ENCODE measurements at places on chromosomes 7 and 10. TPM values are rescaled to one million over a fixed set of nuclear protein-coding genes. Genes with fewer than 3 reads are reported as not detected.

PGAM2 gene
- total RNA-seq: 2.3 TPM

NEUROD6 gene
- not detected for total RNA-seq

DNA sequence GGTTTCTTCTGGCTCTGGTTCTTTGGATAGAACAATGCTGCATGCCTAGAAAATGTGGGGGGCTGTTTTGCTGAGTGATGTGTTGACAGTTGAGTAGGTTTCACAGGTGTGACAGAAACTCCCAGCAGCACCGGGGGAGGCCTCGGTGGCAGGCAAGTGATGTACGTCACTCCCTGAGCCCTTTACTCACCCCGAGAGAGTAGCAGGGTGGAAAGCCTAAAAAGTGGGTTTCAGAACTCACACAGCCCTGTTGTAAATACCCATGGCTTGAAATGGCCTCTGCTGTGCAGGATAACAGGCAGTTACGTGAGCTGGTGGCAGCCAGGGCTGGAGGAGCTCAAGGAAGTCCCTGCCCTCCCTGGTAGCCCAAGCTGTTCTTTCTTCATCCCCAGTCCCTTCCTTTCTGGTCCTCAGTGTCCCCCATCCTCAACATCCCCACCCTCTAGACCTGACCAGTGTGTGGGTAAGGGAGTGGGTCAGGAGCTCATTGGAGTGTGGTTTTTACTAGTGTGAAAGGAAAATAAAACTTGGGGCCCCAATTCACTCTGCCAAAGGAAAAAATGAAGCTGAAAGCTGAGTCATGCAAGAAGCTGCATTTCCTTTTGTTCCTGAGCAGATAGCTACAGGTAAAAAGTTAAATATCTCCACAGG, 258.1 kb downstream of the STK31 start:
- H3K36me3 ChIP-seq: no peaks in the 10 kb centered on the region
- H3K27me3 ChIP-seq: no peaks in the 10 kb centered on the region
- H3K27ac ChIP-seq: no peak overlapping the region
- H3K4me3 ChIP-seq: no peak overlapping the region
- H3K4me1 ChIP-seq: no peaks in the 10 kb centered on the region

FAM25A gene
- 593 TPM for total RNA-seq

GRCh38 chr10:93090619-93091018, 16.9 kb downstream of the CYP26A1 start:
- no peaks in the 10 kb centered on the region for H3K27me3 ChIP-seq
- H3K4me3 ChIP-seq: no peak overlapping the region
- H3K27ac ChIP-seq: no peak overlapping the region
- no peak for DNase-seq
- H3K4me1 ChIP-seq: no peaks in the 10 kb centered on the region
- H3K36me3 ChIP-seq: no peaks in the 10 kb centered on the region

GRCh38 chr7:96198047-96198636, 123.8 kb downstream of the SLC25A13 start:
- H3K27me3 ChIP-seq: no peaks in the 10 kb centered on the region
- no peaks in the 10 kb centered on the region for H3K4me1 ChIP-seq
- H3K27ac ChIP-seq: no peak overlapping the region
- H3K4me3 ChIP-seq: no peak overlapping the region

DNA sequence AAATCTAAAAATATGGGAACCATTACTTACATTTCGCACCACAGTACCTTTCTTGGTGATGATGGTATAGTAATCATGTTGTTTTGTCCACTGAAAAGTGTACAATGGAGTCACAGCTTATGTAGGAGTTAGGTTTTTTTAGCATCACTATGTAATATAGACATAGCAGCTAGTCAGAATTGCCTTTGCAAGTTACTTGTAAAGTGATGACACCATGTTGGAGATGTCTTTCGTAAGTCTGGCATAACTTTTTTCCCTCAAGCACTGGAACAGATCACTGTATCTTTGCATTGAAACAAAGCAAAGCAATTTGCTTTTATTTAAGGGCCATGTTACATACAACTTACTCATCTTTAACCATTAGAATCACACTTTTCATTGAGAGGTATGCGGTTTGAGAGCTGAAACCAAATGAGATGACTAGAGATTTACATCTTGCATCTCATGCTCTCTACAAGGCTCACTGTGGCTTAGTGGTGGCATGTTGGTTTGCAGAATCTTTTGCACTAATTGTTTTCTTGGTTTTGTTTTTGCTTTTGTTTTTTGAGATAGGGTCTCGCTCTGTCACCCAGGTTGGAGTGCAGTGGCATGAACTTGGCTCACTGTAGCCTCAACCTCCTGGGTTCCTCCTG, 18.3 kb downstream of the UBN2 start:
- H3K4me3 ChIP-seq: no peak overlapping the region
- no peaks in the 10 kb centered on the region for H3K4me1 ChIP-seq
- H3K36me3 ChIP-seq: peaks cover 48% of the 10 kb centered on the region
- H3K27me3 ChIP-seq: no peaks in the 10 kb centered on the region

ATOH7 gene
- not detected for total RNA-seq

- H3K4me3 ChIP-seq: no peak overlapping the region
- H3K27me3 ChIP-seq: no peaks in the 10 kb centered on the region
- H3K4me1 ChIP-seq: no peaks in the 10 kb centered on the region
- no peak for DNase-seq
Measured at GRCh38 chr7:43747328-43748105, 11.0 kb upstream of the BLVRA start.

DNA sequence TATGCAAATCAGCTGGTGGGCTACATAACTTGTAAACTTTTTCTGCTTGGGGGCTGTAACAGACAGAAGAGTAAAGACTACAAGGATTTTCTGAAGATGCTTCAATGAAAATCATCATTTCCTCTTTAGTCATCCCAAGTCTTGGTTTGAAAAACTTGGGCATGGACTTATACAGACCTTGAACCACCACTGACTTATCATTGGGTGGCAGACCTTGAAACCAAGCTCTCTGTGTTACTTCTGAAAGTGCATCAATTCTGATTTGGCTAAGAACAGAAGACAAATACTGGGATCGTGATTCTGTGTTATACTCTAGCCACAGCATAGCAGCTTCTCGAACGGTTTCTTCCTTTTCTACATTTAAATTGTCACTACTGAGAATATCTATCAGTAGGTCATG, 21.3 kb downstream of the KBTBD2 start:
- H3K4me1 ChIP-seq: peaks cover 4% of the 10 kb centered on the region
- peaks cover 54% of the 10 kb centered on the region for H3K36me3 ChIP-seq
- no peaks in the 10 kb centered on the region for H3K27me3 ChIP-seq
- H3K4me3 ChIP-seq: no peak overlapping the region
- DNase-seq: no peak

GRCh38 chr10:55058800-55059199, 257.8 kb upstream of the PCDH15 start:
- H3K36me3 ChIP-seq: no peaks in the 10 kb centered on the region
- H3K27me3 ChIP-seq: no peaks in the 10 kb centered on the region
- H3K4me3 ChIP-seq: no peak overlapping the region
- H3K27ac ChIP-seq: no peak overlapping the region

- H3K36me3 ChIP-seq: no peaks in the 10 kb centered on the region
- DNase-seq: no peak
- H3K27ac ChIP-seq: no peak overlapping the region
- H3K27me3 ChIP-seq: peaks cover 7% of the 10 kb centered on the region
Measured at GRCh38 chr10:126058507-126058906, 162.1 kb downstream of the FANK1 start.

DNA sequence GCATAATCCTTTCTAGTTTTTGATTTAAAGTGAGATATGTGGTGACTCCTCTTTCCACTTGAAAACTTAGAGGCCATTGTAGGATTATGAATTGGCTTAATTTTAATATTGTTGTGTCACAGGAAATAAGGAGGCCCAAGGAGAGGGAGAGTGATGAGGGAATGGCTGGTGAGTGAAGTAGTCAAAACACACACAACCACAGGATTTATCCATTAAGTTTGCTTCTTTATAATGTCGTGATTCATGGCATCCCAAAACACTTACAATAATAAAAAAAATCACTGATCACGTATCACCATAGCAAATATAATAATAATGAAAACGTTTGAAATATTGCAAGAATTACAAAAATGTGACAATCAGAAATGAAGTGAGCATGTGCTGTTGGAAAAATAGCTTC, 1215.5 kb upstream of the LRRTM3 start:
- H3K4me1 ChIP-seq: no peaks in the 10 kb centered on the region
- H3K27me3 ChIP-seq: no peaks in the 10 kb centered on the region
- H3K4me3 ChIP-seq: no peak overlapping the region
- H3K27ac ChIP-seq: no peak overlapping the region

DNA sequence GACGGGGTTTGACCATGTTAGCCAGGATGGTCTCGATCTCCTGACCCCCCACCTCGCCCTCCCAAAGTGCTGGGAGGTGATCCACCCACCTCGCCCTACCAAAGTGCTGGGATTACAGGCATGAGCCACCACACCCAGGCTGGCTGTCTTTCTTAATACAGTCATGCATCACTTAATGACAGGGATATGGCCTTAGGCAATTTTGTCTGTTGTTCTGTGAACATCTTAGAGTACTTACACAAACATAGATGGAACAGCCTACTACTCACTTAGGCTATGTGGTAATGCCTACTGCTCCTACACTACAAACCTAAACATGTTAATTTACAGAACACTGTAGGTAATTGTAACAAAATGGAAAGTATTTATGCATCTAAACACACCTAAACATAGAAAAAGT, 106.6 kb upstream of the KCNMA1 start:
- H3K27me3 ChIP-seq: no peaks in the 10 kb centered on the region
- H3K4me3 ChIP-seq: no peak overlapping the region
- no peaks in the 10 kb centered on the region for H3K4me1 ChIP-seq
- no peaks in the 10 kb centered on the region for H3K36me3 ChIP-seq
- no peak for DNase-seq

TSPAN33 gene
- 11.7 TPM for total RNA-seq

DNA sequence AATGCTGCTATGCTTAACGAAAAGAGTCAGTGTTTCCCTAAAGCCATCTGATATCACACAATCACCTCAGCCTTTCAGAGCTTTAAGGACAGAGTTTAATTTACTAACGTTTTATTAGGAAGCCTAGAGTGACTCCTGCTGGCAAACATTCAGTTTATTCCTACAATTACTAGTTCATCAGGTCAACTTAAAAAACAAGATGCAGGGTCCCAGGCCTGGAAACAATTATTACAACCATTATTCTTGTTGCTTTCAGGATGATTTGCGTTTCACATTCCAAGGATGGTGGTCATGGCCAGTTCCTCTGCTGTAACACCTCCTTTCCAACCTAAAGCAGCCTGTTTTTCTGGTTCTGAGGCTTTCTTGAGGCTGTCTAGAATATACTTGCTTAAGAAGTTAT, 1.5 kb upstream of the FAM53B start:
- peaks cover 58% of the 10 kb centered on the region for H3K4me1 ChIP-seq
- peak overlapping the region; percentile 95 for H3K27ac ChIP-seq
- H3K27me3 ChIP-seq: no peaks in the 10 kb centered on the region
- no peaks in the 10 kb centered on the region for H3K36me3 ChIP-seq
- no peak overlapping the region for H3K4me3 ChIP-seq

GRCh38 chr10:43126759-43127424, 11.4 kb upstream of the CSGALNACT2 start:
- H3K4me3 ChIP-seq: no peak overlapping the region
- no peaks in the 10 kb centered on the region for H3K27me3 ChIP-seq
- peaks cover 8% of the 10 kb centered on the region for H3K4me1 ChIP-seq
- no peaks in the 10 kb centered on the region for H3K36me3 ChIP-seq

DNA sequence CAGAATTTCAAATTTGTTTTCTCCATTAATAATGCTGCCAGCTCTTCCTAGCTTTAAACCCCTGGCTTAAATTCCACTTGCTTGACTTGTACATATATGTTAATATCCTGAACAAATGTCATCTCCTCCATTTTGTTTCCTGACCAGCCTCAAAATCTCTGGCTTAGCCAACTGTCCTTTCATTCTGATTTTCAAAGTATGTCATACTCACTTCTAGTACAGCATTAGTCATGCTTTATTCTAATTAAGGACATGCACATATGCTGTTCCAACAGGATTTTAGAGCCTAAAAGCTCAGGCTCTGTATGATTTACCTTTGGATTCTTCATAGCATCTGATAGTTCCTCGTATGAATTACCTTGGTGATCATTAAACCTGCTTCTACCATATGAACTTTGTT, 158.3 kb downstream of the ZNF438 start:
- no peaks in the 10 kb centered on the region for H3K27me3 ChIP-seq
- H3K36me3 ChIP-seq: peaks cover 12% of the 10 kb centered on the region
- no peaks in the 10 kb centered on the region for H3K4me1 ChIP-seq
- no peak overlapping the region for H3K27ac ChIP-seq
- DNase-seq: no peak

- DNase-seq: no peak
- peaks cover 28% of the 10 kb centered on the region for H3K36me3 ChIP-seq
- no peak overlapping the region for H3K27ac ChIP-seq
- no peak overlapping the region for H3K4me3 ChIP-seq
- no peaks in the 10 kb centered on the region for H3K27me3 ChIP-seq
- H3K4me1 ChIP-seq: no peaks in the 10 kb centered on the region
Measured at GRCh38 chr10:96205580-96205979, 65.8 kb downstream of the BLNK start.

DNA sequence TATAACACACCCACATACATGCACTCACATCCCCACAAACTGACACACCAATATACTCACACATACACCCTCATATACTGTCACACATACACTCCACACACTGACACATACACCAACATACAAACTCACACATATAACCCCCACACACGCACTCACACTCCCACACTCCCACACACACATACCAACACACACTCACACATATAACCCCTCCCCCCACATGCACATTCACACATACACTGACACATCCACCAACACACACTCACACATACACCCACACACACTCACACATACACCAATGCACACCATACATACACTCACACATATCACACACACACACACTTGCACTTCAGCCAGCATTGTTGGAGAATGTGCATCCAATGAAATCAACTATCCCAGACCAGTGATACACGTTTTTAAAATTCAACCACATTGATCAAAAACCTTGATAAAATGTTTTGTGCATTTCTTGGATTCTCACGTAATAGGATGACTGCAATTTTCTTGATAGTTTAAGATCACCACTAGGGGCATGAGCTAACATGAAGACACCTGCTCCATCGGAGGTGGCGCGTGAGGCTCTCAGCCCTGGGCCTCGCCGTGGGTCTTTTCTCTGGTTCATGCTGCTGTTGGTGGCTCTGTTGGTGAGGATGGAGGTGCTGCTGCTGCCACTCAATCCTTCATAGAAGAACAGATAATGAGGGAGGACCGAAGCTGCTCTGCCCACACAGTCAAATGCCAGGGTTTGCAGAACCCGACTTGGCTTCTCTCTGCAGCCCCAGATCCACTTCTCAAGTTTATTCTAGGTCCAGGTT, 32.1 kb upstream of the CHST15 start:
- H3K27ac ChIP-seq: no peak overlapping the region
- no peak for DNase-seq
- H3K36me3 ChIP-seq: no peaks in the 10 kb centered on the region

- H3K27me3 ChIP-seq: peaks cover 77% of the 10 kb centered on the region
- DNase-seq: no peak
- H3K36me3 ChIP-seq: no peaks in the 10 kb centered on the region
- H3K27ac ChIP-seq: no peak overlapping the region
- peaks cover 15% of the 10 kb centered on the region for H3K4me1 ChIP-seq
Measured at GRCh38 chr10:133091316-133091715, 3.6 kb downstream of the ADGRA1 start.

DNA sequence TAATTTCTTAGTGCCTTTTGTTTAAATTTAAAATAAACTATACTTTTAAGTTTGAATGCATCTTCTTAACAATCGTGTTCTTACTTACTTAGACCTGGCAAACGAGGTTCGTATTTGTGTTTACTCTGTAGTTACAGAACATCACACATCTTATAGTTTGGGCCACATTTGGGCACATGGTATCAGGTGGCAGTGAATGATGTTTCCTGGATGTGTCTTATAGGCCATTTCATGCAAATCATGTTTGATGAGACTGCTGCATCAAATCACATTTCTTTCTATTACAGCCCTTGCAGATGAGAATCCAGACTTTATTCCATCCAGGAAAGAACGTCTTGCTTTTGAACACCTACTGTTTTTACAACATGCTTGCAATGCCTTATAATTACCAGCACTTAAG, 78.5 kb downstream of the RBM33 start:
- H3K27me3 ChIP-seq: no peaks in the 10 kb centered on the region
- no peak overlapping the region for H3K27ac ChIP-seq
- H3K4me1 ChIP-seq: no peaks in the 10 kb centered on the region
- peaks cover 46% of the 10 kb centered on the region for H3K36me3 ChIP-seq

MYO1G gene
- total RNA-seq: 1.7 TPM

All from suprapubic skin (tissue), 4 donors.